Cardiac fibroblast (primary cell): ENCODE measurements at places on chromosomes 5 and 9.

- DNase-seq, result peak; percentile 77
Observed at GRCh38 chr9:37994639-37995347, 74.2 kb downstream of the SHB start.

DNA sequence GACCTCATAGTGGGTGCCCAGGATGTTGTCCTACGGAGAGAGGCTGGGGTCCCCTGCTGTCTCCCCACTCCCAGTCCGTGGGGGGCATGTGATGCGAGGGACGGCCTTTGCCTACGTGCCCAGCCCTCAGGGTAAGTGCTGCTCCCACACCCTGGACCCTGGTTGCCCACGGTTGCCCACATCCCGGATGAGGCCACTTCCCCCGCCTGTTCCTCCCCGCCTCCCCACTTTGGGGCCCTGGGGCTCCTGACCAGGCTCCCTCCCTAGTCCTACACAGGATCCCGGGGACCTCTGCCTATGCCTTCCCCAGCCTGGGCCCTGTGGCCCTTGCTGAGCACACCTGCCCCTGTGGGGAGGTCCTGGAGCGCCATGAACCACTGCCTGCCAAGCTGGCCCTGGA, 1.5 kb downstream of the SLC34A1 start:
- DNase-seq, result no peak

- DNase-seq, result peak; percentile 36
Observed at GRCh38 chr5:65292196-65292595, 189.5 kb downstream of the ADAMTS6 start.

DNA sequence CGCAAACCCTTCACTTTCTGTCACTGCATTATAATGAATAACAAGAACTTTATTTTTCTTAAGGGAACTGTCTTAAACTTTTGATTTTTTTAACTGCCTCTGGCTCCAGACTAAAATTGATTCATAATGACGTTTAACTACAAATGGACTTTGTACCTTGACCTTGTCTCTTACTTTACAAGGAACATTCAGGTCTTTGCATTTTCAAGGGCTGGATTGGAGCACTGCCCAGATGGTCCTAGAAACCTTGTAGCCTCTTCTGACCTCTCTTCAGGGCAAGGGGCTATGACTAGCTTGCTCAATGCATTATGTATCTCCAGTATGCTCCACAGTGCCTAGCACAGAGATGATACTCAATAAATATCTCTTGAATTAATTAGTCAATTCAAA, 612.6 kb upstream of the CLINT1 start:
- no peak for DNase-seq

GRCh38 chr5:39569857-39570256, 145.1 kb upstream of the DAB2 start:
- DNase-seq, result no peak

DNA sequence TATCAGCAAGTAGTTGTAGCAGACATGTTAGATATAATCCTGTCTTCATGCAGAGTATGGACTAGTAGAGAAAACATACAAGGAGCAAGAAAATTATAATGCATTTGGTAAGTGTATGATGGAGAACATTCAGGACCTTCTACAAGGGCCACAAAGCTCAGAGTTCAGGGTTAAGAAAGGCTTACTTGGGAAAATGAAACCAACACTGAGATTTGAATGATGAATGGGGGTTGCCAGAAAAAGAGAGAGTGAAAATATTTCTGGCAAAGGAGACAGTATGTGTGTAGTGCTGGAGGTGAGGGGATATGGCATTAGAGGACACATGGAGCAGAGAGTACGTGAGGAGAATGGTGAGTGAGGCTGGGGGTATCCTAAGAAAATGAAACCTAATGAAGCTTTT, 169.8 kb upstream of the STK32A start:
- no peak for DNase-seq

GRCh38 chr9:17394881-17395510, 183.9 kb upstream of the SH3GL2 start:
- DNase-seq, result no peak

GRCh38 chr5:158770506-158770905, 329.2 kb downstream of the EBF1 start:
- DNase-seq, result peak; percentile 38

- no peak for DNase-seq
Observed at GRCh38 chr9:7770111-7770510, 29.5 kb downstream of the DMAC1 start.

DNA sequence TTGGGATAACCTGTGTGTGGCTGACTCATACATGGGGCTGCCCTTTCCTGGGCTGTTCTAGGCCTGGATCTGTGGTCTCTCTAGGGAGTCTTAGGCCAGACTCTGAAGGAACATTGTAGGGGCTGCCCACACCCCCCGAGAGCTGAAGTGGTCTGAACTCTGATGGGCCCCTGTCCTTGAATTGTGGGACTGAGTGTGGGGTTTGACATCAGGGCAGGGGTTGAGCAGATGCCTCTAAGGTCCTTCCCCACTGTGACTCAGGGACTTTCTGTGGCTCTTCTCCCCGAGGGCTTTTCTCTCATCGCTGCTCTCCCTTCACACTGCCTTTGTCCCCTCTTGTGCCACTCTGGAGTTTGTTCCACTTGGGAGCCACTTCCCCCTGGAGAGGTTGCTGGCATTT, 215.0 kb downstream of the MELK start:
- DNase-seq, result no peak

DNA sequence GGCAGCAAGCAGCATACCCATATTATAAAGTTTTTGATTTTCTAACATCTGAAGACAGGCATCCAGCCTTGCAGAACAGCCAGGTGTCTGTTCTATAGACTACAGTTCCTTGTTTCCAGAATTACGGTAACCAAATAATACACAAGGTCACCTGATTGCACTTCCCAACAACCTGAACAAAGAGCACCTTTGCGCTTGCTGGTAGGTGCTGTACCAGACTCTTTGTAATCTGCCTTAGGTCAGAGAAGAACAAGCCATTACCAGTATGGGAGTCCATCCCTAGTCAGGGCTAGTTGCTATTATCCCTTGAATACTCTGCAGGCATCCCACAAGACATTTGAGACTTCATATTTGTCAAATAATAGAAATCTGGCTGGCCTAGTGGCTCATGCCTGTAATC, 256.2 kb downstream of the ARRDC3 start:
- no peak for DNase-seq

GRCh38 chr5:13591621-13592020, 352.9 kb downstream of the DNAH5 start:
- peak; percentile 69 for DNase-seq

DNA sequence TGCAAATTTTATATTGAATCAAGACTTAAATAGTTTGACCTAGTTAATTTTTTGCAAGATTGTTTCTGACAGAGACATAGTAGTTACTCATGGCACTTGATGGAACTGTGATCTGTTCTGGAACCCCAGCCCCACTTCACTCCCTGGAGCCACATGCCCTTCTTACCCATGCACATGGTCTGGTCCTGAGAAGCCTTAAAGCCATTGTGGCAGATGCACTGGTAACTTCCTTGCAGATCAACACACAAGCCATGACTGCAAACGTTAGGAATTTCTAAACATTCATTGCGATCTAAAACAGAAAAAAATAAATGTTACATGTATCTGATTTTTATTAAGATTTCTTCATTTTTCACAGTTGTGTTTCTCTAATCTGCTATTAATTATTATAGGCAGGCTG, 221.2 kb downstream of the SLC12A2 start:
- DNase-seq, result no peak

DNA sequence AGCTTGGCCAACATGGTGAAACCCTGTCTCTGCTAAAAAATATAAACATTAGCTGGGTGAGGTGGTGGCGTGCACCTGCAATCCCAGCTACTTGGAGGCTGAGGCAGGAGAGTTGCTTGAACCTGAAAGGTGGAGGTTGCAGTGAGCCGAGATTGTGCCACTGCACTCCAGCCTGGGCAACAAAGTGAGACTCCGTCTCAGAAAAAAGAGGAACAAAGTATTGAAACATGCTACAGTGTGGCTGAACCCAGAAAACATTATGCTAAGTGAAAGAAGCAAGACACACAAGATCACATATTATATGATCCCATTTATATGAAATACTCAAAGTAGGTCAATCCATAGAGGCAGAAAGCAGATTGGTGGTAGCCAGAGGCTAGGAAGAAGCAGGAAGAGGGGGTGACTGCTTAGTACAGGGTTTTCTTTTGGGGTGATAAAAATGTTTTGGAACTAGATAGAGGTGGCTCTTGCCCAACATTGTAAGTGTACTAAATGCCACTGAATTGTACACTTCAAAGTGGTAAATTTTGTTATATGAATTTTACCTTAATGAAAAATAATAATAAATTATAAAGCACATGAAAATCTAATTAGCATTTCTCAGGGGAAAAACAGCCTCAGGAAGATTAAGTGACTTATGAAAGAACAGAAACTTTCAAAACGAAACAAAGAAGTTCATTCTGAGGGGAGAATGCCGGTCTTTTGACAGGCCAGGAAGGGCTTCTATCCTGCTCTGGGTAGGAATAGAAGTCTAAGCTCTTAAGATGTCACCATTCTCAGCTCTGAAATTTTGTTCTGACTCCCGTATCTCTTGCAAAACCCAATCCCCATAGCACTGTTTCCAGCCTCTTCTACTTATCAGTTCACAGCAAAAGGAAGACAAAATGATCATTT, 161.1 kb upstream of the TBCA start:
- no peak for DNase-seq
